ENCODE measurements at places on chromosomes 6 and 20.

DNA sequence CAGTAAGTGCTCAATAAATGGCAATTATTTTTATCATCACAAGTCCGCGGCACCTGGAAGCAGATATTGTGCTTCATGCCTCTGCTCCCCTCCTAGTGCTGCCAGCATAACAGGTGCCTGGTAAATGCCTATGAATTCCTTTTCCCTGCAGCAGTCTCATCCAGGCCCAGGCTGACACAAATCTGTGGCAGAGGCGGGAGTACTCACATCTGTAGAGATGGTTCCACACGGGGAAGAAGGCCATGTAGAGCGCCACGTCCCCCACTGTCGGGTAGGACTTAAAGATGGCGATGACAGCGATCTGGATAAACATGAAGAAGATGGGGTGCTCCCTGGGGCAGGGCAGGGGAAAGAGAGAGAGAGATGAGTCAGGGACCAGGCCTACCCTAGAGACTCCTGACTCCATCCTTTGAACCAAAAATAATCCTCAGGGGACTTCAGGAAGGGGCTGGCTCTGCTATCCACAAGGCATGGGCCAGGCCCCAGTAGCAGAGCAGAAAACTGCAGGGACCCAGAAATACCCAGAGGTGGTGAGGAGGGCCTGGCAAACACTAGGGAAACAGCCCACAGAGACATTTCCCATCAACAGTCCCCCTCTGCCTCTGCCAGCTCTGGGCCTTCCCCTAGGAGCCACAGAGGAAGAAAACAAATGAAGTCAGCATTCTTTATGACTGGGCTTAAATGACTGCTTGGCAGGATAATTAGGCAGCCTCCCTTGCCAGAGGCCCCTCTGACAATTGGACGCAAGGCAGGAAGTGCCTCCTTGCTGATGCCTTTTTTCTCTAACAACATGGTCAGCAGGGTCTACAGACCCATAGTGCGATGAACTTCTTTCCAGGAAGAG, 23.0 kb downstream of the MAP1LC3A start:
- peak; percentile 42 for DNase-seq

DNA sequence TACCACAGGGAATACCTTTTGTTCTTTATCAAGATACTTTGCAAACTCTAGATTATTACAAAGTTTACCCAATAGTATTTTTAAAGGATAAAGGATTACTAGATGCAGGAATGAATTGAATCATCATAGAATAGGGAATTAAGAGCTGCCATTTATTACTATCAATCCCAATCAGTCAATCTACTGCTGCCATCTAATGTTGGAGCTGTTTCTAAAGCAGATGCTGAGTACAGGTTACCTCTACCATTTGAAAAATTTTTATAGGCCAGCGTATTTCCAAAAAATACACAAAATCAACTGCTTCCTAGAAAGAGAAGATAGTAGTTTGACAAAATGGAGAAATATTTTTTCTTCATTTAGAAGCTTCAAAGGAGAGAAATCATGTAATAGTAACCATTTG, 520.4 kb downstream of the ADGRB3 start:
- no peak for DNase-seq

DNA sequence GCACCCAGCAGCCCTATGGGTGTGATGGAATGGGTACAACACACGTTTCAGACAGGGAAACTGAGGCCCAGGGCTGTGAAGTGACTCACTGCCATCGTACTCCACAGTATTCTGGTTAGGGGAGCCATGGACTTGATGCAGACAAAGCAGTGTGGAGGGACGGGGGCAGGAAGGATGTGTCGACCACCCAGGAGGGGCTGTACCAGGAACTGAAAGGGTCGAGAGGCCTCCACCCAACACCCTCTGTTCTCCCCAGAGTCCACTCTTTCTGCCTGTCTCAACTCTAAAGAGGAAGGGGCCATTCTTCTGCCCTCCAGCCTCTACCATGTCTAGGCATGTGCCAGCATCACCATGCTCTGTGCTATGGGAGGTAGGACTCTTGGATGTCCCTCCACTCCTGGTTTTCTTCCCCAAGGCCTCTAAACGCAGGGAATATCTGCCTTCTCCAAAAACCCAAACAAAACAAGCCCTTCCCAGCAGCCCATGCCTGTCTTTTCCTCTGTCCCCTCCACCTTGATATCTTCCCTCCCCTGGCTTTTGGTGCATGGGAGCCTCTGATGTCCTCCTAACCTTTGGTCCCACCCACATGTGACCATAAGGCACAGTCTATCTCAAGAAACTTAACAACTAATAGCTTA, 7.4 kb downstream of the SLC22A1 start:
- DNase-seq: no peak

- no peak for DNase-seq
These were observed 17.8 kb downstream of the DACT2 start for GRCh38 chr6:168301648-168302398.

- DNase-seq: no peak
These were observed 726.7 kb upstream of the ADGRB3 start for GRCh38 chr6:67908379-67908778.

- no peak for DNase-seq
These were observed 2.1 kb downstream of the GOPC start for GRCh38 chr6:117600008-117600743.

DNA sequence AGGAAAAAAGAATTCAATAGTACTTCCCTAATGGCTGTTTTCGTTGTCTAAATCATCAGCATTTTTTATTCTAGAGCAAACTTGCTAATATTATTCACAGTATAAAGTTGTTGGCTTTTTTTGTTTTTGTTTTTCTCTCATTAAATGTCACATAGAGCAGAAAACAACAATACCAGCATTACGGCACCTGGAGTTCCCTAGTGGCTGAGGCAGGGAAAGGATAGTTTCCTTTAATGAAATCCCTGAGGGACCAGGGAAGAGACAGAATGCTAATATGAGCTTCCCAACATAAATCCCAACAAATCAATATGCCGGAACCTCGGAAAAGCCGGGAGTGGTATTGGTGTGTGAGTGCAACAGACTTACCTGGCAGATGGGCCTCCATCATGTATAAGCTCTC, 235.2 kb upstream of the ASCC3 start:
- no peak for DNase-seq

- DNase-seq: no peak
These were observed 8.6 kb downstream of the CDC40 start for GRCh38 chr6:110188791-110189190.

DNA sequence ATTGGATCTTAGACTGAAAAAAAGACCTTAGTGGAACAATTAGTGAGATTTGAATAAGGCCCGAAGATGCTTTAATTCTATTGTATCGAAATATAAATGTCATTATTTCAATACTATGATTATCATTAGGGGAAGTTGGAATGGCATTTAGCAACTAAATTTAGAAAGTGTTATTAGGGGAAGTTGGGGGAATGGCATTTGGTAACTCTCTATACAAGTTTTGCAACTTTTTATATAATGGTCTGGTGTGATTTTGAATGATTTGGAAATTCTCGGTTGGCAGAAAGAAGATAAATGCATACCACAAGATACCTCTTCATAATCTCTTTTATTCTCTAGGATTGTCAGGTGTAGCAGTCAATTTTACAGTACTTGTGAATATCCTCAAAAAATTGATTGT, 49.2 kb downstream of the RNF144B start:
- no peak for DNase-seq

- no peak for DNase-seq
These were observed 34.6 kb upstream of the CHRNA4 start for GRCh38 chr20:63395723-63396122.

DNA sequence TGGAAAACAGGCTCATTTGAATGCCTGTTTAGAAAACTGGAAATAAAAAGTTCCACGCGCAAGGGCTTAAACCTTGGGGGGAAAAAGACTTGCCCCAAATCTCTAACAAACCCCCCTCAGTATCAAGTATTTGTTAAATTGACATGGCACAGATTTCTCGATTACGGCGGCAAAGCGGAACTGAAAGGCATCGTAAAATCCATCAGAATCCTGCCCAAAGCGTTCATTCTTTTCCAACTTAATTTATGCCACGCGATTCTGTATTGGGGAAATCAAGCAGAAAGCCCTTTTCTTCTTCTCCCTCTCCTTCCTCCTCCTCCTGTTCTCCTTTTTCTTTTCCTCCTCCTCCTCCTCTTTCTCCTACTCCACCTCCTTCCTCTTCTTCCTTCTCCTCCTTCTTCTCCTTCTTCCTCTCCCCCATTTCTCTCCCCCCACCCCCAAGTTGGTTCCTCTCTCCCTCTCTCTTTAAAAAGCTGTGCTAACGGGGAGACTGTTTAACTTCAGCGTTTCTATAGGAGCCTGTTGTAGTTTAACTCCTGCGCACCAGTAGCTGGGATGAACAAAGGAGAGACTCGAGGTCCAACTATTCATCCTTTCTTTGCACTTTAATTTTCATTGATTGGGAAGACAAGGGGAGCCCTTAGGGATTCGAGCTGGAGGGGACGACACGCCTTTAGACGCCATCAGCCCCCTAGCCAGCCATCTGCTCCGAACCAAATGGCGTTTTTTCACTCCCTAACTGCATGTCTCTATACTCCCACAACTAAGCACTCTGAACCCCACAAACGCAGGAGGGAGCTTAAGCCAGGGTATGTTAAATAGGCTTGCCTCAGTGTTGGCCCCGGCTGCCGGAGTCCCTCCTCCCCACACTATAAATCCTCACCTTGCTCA, 2.7 kb upstream of the DLL1 start:
- no peak for DNase-seq

GRCh38 chr6:100879317-100879716, 1.8 kb downstream of the ASCC3 start:
- no peak for DNase-seq

GRCh38 chr20:19260412-19261090, 48.1 kb downstream of the SLC24A3 start:
- DNase-seq: no peak

GRCh38 chr6:46773201-46773855, 19.9 kb upstream of the MEP1A start:
- DNase-seq: no peak

- no peak for DNase-seq
These were observed 166.8 kb downstream of the BCAS1 start for GRCh38 chr20:53903652-53903987.

- no peak for DNase-seq
These were observed 148.4 kb downstream of the TBX18 start for GRCh38 chr6:84615987-84616386.

DNA sequence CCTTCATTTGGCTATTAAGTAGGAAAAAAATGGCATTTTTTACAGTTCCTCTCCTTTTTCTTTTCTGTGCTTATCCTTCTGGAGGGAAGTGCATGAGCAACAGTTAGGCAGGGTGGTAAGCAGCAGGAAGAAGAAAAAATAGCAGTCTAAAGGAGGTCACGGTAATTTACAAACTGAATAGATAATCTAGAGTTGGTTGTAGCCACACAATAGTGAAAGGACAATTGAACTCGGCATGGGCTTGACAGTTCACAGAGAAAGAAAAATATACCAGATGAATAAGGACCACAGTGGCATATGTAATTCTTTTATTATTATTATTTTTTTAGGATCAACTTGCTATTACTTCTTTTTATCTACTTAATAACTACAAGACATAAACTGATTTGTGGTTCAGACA, 358.6 kb downstream of the BTBD9 start:
- no peak for DNase-seq

GRCh38 chr6:125157280-125157679, 3.7 kb downstream of the TPD52L1 start:
- no peak for DNase-seq

GRCh38 chr20:51352791-51353190, 189.7 kb downstream of the NFATC2 start:
- DNase-seq: no peak

GRCh38 chr20:38377039-38377685, 30.9 kb downstream of the LBP start:
- no peak for DNase-seq

DNA sequence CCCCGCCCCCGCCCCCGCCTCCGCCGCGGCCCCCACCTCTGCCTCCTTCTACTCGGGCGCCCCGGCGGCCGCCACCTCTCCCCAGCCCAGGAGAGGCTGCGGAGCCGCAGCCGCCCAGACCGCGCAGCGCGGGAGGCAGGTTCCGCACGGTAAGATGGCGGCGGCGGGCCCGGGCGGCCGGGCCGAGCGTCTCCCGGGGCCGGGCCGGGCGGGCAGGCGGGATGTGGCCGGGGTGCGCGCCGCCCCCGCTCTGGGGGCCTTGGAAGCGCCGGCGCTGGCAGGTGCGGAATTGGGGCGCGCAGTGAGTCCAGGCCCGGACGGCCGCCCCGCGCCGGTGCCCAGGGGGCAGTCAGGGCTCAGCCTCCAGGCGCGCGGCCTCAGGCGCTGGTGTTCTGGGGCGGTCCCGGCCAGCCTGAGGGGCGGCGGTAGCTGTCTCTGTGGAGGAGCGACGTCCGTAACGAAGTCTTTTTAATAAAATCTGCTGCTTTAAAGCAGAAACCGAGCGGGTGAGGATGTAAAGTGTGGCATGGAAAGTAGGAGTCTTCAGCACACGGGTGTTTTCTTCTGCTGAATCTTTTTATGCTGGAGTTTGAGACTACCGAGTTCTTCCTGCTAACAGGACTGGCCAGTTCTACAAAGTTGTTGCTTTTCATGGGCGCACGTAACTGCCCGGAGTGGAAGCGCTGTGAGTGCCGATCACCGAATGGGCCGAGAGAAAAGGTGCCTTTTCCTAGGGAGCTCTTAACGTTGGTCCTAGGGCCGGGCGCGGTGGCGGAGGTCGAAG, at the start of gene GID8:
TSS of gene GID8 (plus strand) at position 43 of the 784 bp plus-strand sequence. CDS start 3,356 bp downstream, outside the sequence.
- DNase-seq: peak; percentile 68

DNA sequence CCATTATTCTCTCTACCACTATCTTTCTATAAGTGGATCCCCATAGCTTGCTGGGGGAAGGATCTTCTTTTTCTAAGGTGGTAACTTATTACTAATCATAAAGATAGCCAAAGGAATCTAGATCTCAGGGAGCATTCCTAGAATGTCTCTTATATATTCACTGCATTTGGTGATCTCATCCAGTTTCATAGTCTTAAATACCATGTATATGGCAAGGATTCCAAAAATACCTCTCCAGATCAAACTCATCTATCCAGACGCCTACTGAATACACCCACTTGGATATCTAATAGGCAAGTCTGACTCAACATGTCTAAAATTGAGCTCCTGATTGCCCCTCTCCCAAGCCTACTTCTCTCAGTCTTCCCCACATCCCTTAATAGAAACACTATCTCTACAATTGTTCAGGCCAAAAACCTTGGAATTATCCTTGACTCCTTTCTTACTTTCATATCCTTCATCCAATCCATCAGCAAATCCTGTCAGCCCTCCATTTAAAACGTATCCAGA, 264.4 kb downstream of the HACE1 start:
- no peak for DNase-seq

DNA sequence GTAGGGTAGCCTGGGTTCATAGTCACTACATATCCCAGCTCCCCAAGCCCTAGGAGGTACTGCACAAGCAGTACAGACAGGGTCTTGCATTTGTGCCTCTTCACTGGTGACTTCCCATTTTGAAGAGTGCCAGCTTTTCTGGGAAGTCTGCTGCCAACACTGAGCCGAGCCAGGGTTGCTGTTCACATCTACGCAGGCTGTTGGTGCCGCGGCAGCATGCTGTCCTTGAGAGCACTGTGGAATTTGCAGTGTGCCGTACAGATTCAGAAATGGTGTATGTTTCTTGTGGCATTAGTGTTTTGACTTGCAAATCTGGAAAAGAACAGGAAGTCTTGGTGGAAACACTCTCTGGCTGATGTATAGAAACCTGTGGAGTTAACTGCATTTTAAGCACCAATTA, 67.5 kb downstream of the JARID2 start:
- DNase-seq: no peak

Data from hepatic stellate cell (primary cell).